ENCODE measurements at places on chromosomes 1 and 21.

DNA sequence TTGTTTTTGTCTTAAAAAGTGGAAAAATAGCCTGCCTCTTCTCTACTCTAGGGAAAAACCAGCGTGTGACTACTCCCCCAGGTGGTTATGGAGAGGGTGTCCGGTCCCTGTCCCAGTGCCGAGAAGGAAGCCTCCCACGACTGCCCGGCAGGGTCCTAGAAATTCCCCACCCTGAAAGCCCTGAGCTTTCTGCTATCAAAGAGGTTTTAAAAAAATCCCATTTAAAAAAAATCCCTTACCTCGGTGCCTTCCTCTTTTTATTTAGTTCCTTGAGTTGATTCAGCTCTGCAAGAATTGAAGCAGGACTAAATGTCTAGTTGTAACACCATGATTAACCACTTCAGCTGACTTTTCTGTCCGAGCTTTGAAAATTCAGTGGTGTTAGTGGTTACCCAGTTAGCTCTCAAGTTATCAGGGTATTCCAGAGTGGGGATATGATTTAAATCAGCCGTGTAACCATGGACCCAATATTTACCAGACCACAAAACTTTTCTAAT, 35.0 kb upstream of the TDRD10 start:
- DNase-seq, result no peak

- no peak for DNase-seq
Measured at GRCh38 chr1:207470927-207471326, 16.8 kb downstream of the CR2 start.

- DNase-seq, result no peak
Measured at GRCh38 chr1:17040135-17040534, 13.7 kb downstream of the SDHB start.

DNA sequence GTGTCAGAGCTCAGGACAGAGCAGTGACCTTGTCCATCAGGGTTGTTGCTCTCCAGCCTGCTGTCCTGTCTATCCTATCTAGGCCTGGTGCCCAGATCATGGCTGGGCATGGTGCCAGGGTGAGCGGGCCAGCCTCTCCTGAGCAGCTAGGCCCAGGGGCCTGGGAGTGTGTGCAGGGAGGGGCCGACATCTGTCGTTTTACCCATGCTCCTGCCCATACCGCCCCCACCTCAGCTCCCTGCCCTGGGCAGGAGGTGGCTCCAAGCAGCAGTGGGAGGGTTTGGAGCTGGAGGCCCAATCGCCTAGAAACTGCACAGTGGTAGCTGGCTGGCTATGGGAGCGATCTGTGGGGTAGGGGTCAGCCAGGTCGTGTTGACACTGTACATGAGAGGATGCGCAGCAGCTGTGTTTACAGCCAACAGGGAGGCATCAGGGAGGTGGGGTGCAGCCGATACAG, 6.5 kb downstream of the INSRR start:
- no peak for DNase-seq

DNA sequence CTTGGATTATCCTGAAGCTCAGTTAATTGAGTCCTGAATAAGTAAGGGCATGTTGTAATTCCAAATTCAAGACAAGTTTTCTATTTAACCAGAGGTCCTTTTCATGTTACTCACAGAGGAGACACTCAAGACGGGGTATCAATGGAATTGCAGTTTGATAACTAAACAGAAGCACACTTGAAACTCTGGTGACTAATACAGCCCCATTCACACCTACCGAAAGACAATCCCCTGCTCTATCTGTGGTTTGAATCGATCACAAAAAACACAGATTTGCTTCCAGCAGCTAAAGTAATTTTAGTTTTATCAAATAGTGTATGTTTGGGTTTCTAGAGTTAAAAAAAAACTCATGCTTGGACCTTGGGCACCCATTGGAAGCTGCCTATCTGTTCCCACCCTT, 60.4 kb downstream of the TEX35 start:
- no peak for DNase-seq

DNA sequence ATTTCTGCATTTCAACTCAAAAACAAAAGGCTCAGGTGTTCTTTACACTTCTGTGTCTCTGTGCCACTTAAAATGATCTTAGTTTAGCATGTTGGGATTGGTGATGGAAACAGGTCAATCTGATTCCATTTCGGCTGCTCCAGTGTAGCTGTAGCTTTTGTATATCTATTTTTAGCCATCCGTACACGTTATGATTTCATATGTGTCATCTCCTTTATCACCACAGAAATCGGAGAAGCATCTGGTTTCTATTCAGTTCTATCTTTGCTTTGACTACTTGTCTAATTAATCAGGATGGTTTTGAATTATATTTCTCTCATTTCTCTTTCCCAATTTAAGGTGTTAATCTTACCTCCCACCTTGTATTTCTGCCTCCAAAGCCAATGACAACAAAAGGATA, 41.1 kb downstream of the RGS21 start:
- no peak for DNase-seq

- DNase-seq, result no peak
Measured at GRCh38 chr1:154994269-154994587, 842 bp downstream of the LENEP start.

DNA sequence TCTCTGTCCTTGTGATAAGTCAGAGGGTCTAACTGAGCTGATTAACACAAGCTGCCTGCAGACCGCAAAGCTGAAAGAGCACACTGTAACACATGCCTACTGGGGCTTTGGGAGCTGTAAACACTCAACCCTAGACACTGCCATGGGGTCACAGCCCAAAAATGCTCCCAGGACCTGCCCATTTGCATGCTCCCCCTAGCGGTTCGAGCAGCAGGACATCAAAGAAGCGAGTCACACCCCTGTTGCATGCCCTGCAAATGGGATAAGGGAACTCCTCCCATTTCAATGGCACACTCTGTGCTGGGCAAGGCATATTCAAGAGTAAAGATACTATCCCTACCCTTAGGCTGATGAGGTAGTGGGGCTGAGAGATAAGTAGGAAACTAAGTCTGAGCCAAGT, 22.8 kb downstream of the LCE3E start:
- DNase-seq, result peak; percentile 14

DNA sequence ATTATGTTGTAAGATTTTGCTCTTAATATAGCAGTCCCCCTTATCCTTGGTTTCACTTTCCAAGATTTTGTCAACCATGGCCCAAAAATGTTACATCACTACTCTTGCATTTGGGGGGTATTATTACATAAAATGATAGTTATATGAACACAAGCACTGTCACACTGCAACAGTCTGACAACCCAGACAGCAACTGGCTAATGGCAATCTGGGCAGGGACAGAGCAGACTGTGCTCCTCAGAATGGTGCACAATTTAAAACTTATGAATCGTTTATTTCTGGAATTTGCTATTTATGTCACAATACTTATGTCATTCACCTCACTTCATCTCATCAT, 2.1 kb upstream of the IVNS1ABP start:
- no peak for DNase-seq

DNA sequence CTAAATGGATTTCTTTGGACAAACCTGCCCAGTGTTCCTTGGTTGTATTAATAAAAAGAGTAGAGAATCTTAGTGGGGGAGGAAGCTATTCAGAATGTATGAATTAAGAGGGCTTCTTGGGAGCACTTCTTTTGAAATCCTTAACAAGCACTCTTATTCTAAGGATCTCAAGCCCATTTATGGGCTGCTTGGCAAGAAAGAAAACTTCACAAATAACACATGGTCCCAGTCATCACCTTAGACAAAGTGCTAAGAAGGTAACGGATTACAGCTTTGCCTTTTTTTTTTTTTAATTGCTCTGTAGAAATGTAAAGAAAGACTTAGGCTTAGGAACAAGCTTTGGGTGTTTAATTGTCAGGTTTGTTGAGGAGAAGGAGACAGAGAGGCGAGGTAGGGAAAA, 76.6 kb upstream of the IPO9 start:
- no peak for DNase-seq

GRCh38 chr21:45120975-45121374, 46.6 kb downstream of the ADARB1 start:
- no peak for DNase-seq
